HFFc6 (cell line): ENCODE measurements at places on chromosomes 3 and 15. TPM values are rescaled to one million over a fixed set of nuclear protein-coding genes. Genes with fewer than 3 reads are reported as not detected.

- no peak overlapping the region for H3K4me3 ChIP-seq
- H3K4me1 ChIP-seq: peaks cover 70% of the 10 kb centered on the region
- no peak overlapping the region for H3K27ac ChIP-seq
- H3K36me3 ChIP-seq: no peaks in the 10 kb centered on the region
Measured at GRCh38 chr3:87435926-87436620, 159.7 kb upstream of the POU1F1 start.

- peaks cover 2% of the 10 kb centered on the region for H3K36me3 ChIP-seq
- H3K4me3 ChIP-seq: no peak overlapping the region
- H3K27me3 ChIP-seq: peaks cover 3% of the 10 kb centered on the region; the same call in 1 of the 2 replicates
- no peak overlapping the region for H3K27ac ChIP-seq
- DNase-seq: no peak
Measured at GRCh38 chr15:52540374-52541012, 11.8 kb upstream of the MYO5A start.

DNA sequence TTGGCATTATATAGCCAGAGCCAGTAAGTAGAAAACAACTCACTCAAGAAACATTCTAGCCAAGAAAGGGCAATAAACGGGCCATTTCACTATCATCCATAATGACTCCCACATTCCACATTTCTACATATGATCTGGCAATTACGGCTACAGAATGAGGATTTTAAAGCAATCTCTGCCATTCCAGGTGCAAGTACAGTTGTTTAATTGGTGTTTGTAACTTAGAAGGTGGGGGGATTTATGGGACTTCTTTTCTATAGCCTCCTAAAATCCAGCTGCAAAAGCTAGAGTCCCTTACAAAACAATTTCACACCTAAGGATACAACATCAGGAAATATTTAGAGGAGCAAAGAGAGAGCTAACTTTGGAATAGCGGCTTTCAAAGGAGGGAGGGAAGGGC, 295.4 kb upstream of the RORA start:
- H3K4me1 ChIP-seq: no peaks in the 10 kb centered on the region
- H3K36me3 ChIP-seq: no peaks in the 10 kb centered on the region
- DNase-seq: no peak

GRCh38 chr3:188006726-188007393, 147.1 kb upstream of the LPP start:
- no peak for DNase-seq
- H3K27ac ChIP-seq: no peak overlapping the region
- no peaks in the 10 kb centered on the region for H3K4me1 ChIP-seq
- H3K4me3 ChIP-seq: no peak overlapping the region
- no peaks in the 10 kb centered on the region for H3K36me3 ChIP-seq
- H3K27me3 ChIP-seq: no peaks in the 10 kb centered on the region; the same call in 1 of the 2 replicates

DNA sequence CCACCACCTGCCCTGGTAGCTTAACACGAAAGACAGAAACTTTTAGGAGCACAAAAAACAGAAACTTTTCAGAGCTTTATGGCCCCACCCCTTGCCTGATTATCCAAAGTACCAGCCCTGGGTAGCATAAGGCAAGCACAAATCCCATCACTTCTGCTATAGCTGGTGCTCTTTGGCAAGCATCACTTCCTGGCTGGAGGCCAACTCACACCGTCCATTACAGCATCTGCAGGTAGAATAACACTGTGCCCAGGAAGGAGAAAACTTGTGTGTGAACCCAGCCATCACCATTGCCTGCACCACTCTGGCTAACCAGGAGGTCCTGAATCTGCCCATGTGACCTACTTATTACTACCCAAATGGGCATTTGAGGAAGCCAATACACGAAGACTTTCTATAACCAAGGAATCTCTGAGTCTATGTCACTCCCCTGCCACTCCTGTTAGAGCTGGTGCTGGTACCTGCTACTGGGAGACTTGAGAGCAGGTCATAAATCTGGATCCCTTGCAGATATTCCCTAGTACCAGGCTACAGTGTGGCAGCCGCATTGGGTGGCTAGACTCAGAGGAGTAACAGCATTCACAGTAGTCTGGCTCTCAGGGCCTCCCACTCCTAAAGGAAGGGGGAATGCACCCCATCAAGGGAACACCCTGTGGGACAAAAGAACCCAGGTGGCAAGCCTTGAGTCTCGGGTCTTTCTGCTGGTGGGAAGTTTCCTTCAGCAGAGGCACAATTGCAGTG, 73.3 kb upstream of the AKAP13 start:
- no peak for DNase-seq
- H3K27ac ChIP-seq: no peak overlapping the region
- H3K36me3 ChIP-seq: no peaks in the 10 kb centered on the region
- H3K4me3 ChIP-seq: no peak overlapping the region
- H3K27me3 ChIP-seq: peaks cover 1% of the 10 kb centered on the region; the same call in 1 of the 2 replicates

- H3K27ac ChIP-seq: no peak overlapping the region
- H3K36me3 ChIP-seq: peaks cover 8% of the 10 kb centered on the region; the same call in 1 of the 2 replicates
Measured at GRCh38 chr3:25531971-25532370, 103.9 kb downstream of the RARB start.

GRCh38 chr3:79012530-79012913, 755.3 kb downstream of the ROBO1 start:
- no peaks in the 10 kb centered on the region for H3K36me3 ChIP-seq
- no peak overlapping the region for H3K27ac ChIP-seq
- DNase-seq: no peak
- 0 out of 2 replicates have a peak, but pooled peaks cover 17% of the 10 kb centered on the region for H3K4me1 ChIP-seq

- peaks cover 32% of the 10 kb centered on the region for H3K36me3 ChIP-seq
- peak overlapping the region; percentile 50; the same call in 1 of the 2 replicates for H3K27ac ChIP-seq
- H3K4me1 ChIP-seq: peaks cover 33% of the 10 kb centered on the region
Measured at GRCh38 chr3:51992017-51992682, 3.5 kb downstream of the RPL29 start.

DNA sequence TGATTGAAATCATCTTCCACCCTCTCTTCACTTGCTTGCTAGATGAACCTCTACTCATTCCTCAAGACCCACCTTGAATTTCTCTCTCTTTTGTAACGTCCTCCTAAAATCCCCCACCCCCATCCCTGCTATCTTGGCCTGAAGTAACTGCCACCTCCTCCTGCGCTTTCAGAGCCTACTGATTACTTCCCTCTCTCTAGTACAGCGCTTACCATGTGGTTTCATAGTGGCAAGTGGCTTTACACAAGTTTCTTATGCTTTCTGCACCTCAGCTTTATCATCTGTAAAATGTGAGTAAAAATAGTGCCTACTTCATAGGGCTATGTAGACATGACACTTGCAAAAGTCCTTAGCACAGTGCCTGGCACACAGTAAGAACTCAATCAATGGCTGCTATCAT, 28.7 kb upstream of the DAZL start:
- H3K27me3 ChIP-seq: no peaks in the 10 kb centered on the region; the same call in 1 of the 2 replicates
- no peak overlapping the region for H3K4me3 ChIP-seq
- no peaks in the 10 kb centered on the region for H3K4me1 ChIP-seq
- H3K27ac ChIP-seq: no peak overlapping the region

- H3K4me1 ChIP-seq: no peaks in the 10 kb centered on the region
- H3K36me3 ChIP-seq: peaks cover 5% of the 10 kb centered on the region; the same call in 1 of the 2 replicates
- H3K4me3 ChIP-seq: no peak overlapping the region
- no peak for DNase-seq
- peaks cover 2% of the 10 kb centered on the region for H3K27me3 ChIP-seq
Measured at GRCh38 chr15:93144463-93145236, 55.6 kb upstream of the RGMA start.

GRCh38 chr15:61038387-61038786, 190.7 kb downstream of the RORA start:
- no peaks in the 10 kb centered on the region for H3K36me3 ChIP-seq
- no peak for DNase-seq
- no peak overlapping the region for H3K4me3 ChIP-seq
- H3K27me3 ChIP-seq: no peaks in the 10 kb centered on the region
- no peak overlapping the region for H3K27ac ChIP-seq

DNA sequence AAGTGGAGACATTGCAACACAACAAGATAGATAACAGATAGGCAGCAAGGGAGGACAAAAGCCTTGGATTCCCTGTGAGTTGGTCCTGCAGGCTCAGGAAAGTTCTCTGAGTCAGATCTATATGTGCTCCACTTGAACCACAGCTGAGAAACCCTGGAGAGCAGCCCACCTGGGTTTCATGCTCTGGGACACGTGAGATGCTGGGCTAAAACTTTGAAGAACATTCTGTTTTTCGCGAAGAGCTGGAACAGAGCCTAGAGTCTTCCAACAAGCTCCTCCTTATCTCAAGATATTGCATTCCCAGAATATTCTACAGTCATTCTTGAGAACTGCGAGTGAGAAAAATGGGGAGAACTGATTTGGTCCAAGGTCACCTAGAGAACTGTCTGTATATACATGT, 583.0 kb upstream of the ROBO1 start:
- H3K4me1 ChIP-seq: no peaks in the 10 kb centered on the region
- H3K4me3 ChIP-seq: no peak overlapping the region
- no peak for DNase-seq
- no peak overlapping the region for H3K27ac ChIP-seq
- H3K27me3 ChIP-seq: no peaks in the 10 kb centered on the region

GRCh38 chr3:64291956-64292355, 66.7 kb upstream of the PRICKLE2 start:
- H3K27me3 ChIP-seq: no peaks in the 10 kb centered on the region; the same call in 1 of the 2 replicates
- DNase-seq: peak; percentile 64
- H3K27ac ChIP-seq: peak overlapping the region; percentile 97
- peaks cover 39% of the 10 kb centered on the region for H3K4me1 ChIP-seq
- H3K36me3 ChIP-seq: 0 out of 2 replicates have a peak, but pooled peaks cover 4% of the 10 kb centered on the region

GRCh38 chr3:97911459-97911858, 60.8 kb downstream of the RIOX2 start:
- peaks cover 12% of the 10 kb centered on the region for H3K4me1 ChIP-seq
- no peak overlapping the region for H3K4me3 ChIP-seq
- no peaks in the 10 kb centered on the region for H3K27me3 ChIP-seq
- 0 out of 2 replicates have a peak, but pooled peaks cover 3% of the 10 kb centered on the region for H3K36me3 ChIP-seq
- no peak for DNase-seq
- no peak overlapping the region for H3K27ac ChIP-seq

DNA sequence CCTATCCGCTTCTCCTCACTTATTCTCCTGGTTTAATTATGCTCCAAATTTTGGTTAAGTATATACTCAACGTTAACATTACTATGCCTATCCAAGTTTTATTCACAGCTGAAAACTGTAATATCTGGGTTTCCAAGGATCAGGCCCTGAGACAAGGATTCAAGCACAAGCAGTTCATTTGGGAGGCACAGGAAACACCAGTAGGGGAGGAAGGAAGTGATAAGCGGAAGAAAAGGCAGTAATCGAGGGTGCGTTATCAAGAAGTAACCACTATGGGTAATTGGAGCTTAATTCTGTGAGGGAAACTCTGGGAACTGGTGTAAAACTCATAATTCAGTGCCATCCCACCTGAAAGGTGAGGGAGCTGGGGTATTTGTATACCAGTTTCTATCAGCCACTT, 120.3 kb downstream of the KCNAB1 start:
- H3K4me3 ChIP-seq: no peak overlapping the region
- no peaks in the 10 kb centered on the region for H3K4me1 ChIP-seq
- no peaks in the 10 kb centered on the region for H3K36me3 ChIP-seq
- no peak for DNase-seq
- H3K27ac ChIP-seq: no peak overlapping the region

DNA sequence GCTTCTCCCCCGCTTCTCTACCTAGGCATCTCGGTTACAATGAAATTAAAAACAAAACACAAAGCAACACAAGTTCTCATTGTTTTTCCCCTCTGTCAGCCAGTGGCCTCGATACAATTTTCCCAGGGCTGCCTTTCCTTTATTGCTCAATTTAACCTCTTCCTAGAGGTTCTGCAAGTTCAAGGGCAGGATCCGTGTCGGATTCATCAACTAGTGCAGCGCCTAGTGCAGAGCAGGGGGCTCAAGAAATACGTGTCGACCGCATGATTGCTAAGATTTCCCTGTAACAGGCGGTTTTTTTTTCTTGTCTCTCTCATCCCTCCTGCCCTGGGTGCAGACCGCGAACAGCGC, 1.4 kb upstream of the BHLHE40 start:
- peaks cover 46% of the 10 kb centered on the region for H3K4me1 ChIP-seq
- peak overlapping the region; percentile 99 for H3K4me3 ChIP-seq
- DNase-seq: no peak

- H3K27me3 ChIP-seq: no peaks in the 10 kb centered on the region
- no peak overlapping the region for H3K27ac ChIP-seq
- H3K36me3 ChIP-seq: no peaks in the 10 kb centered on the region; the same call in 1 of the 2 replicates
- no peak for DNase-seq
- no peak overlapping the region for H3K4me3 ChIP-seq
Measured at GRCh38 chr15:26562336-26562735, 210.5 kb downstream of the GABRB3 start.

- H3K27ac ChIP-seq: no peak overlapping the region
- H3K4me1 ChIP-seq: no peaks in the 10 kb centered on the region
- no peak overlapping the region for H3K4me3 ChIP-seq
- no peak for DNase-seq
- H3K36me3 ChIP-seq: peaks cover 36% of the 10 kb centered on the region
Measured at GRCh38 chr15:101038327-101039003, 119.3 kb downstream of the LRRK1 start.

DNA sequence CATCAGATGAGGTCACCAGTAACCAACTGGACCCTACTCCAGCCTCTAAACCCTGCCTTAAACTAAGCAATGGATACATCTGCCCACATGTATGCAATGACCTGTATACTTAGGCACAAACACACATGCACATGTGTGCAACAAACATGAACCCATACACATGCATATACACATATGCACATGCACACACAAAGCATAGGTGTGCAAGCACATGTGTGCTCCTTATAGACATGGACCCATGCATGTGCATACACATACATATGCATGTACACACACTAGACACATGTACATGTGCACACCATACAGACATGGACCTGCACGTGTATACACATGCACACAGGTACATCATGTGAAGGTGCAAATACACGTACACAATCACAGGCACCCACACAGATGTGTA, 8.6 kb upstream of the TRH start:
- no peak overlapping the region for H3K27ac ChIP-seq
- no peaks in the 10 kb centered on the region for H3K4me1 ChIP-seq
- H3K27me3 ChIP-seq: peaks cover 34% of the 10 kb centered on the region
- DNase-seq: no peak
- no peaks in the 10 kb centered on the region for H3K36me3 ChIP-seq

DNA sequence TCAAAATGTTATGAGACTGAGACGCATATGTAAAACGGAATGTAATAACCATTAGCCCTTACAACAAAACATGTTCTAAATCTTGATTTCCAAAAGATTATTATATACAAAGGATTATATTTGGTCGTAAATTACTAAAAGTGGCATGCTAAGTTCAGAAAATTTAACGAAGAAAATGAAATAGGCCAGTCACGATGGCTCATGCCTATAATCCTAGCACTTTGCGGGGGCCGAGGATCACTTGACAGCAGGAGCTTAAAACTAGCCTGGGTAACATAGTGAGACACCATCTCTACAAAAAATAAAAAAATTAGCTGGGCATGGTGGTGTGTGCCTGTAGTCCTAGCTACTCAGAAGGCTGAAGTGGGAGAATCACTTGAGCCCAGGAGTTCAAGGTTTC, 29.0 kb downstream of the ACAD11 start:
- DNase-seq: no peak
- peaks cover 33% of the 10 kb centered on the region for H3K4me1 ChIP-seq
- no peaks in the 10 kb centered on the region; the same call in 1 of the 2 replicates for H3K27me3 ChIP-seq
- no peak overlapping the region for H3K4me3 ChIP-seq
- peaks cover 34% of the 10 kb centered on the region for H3K36me3 ChIP-seq

- no peak for DNase-seq
- peaks cover 19% of the 10 kb centered on the region; the same call in 1 of the 2 replicates for H3K36me3 ChIP-seq
Measured at GRCh38 chr3:172159376-172159775, 120.0 kb downstream of the FNDC3B start.

Gene CHRNB4
- not detected in 3 replicates for total RNA-seq

Gene SKOR1
- total RNA-seq: 0.07 to 0.12 TPM in 2 of 3 replicates, not detected in the other

Gene ADAMTS17
- total RNA-seq: not detected in 2 replicates

Gene LRRC49
- total RNA-seq: 5.1 and 9.9 TPM in 2 replicates

Gene ZNF662
- total RNA-seq: 0.21 to 0.25 TPM in 2 of 3 replicates, not detected in the other

Gene FANCD2OS
- total RNA-seq: not detected in 3 replicates
